ENCODE measurements at places on chromosomes 7 and 10.

DNA sequence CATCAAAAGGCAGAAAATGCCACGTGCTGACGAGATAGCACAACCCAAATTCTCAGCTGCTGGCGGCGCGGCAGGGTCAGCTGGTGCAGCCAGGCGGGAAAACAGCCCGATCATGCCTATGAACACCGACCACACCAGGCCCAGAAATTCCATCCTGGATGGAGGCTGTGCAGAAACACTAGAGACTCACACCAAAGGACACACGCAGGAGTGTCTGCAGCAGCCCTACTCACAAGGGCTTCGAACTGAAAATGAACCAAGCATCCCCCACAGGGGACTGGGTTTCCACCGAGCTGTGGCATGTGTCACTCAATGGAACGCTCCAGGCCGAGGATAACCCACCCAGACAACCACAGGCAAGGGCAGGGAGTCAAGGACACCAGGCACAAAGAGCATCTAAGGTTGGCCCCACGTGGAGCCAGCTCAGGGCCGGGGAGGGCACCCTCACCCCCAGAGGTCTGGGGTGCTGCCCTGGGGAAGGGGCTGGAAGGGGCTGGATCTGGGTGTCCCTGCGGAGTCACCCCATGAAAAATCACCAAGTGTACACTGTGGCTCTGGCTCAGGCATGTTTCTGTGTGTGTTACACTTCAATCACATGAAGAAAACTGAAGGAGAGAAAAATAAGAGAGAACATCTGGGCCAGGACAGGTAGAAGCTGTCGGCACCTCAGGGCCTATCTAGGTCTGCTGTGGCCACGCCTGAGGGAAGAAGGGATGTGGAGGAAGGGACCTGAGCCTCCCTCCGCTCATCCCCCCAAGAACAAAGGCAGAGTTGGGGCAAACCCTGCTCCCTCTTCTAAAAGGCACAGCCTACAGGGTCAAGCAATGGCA lies 33.0 kb downstream of the RASGEF1A start:
- no peak for DNase-seq

- no peak for DNase-seq
Observed at GRCh38 chr7:88344956-88345832, 38.5 kb upstream of the STEAP4 start.

- DNase-seq, result no peak
Observed at GRCh38 chr10:119817991-119818888, 54.4 kb downstream of the MCMBP start.

GRCh38 chr10:60905580-60905979 lies 38.4 kb downstream of the RHOBTB1 start:
- no peak for DNase-seq

DNA sequence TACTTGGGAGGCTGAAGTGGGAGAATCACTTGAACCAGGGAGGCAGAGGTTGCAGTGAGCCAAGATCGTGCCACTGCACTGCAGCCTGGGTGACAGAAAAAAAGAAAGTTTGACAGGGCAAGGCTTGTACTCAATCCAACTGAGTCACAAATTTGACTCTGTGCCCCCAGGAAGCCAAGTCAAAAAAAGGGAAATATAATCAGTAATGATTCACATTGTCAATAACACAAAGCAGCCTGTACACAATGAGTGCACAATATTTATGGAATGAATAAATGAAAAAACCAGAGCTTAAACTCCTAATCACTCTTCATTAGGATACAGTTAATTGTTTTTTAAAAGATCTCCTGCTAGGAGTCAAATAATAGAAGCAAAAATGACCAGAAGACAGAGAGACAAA lies 6.4 kb downstream of the NAPEPLD start:
- no peak for DNase-seq

DNA sequence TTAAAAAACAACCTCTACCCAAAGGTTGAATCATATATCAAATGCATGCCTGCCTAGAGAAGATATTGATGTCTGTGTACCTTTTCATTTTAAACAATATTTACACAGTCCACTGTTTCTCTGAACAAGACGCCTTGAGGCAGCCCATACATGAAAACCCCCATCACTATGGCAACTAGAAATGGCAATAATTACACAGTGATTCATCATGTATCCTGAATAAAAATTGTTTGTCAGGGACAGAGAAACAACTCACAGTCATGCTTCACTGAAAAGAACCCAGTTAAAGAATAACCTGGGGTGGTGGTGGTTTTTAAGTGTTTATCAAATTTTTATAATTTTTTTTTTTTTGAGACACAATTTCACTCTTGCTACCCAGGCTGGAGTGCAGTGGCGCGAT lies 19.7 kb downstream of the DNAJC12 start:
- peak; percentile 68 for DNase-seq

GRCh38 chr10:132560241-132560731 lies 22.7 kb downstream of the INPP5A start:
- DNase-seq, result no peak

- no peak for DNase-seq
Observed at GRCh38 chr7:106045139-106045538, 67.0 kb downstream of the SYPL1 start.

GRCh38 chr10:100287756-100288155 lies 1.3 kb upstream of the BLOC1S2 start:
- DNase-seq, result no peak

DNA sequence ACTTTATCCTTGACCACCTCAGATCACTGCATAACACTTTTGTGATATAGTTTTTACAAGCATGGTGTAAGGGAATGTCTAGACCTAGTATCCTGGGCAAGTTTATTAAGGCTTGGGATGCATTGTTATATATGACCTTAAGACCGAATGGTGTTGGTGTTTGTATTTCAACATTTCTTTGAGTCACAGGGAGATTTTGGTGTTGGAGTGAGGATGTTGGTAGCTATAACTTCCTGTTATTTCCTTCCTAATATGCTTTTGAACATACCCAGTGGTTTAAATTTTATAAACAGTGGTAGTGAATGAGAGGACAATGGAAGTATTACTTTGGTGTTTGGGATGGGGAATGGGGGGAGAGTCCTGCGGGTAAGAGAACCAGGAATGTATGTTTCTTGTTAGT lies 2.6 kb downstream of the EXOC4 start:
- no peak for DNase-seq

DNA sequence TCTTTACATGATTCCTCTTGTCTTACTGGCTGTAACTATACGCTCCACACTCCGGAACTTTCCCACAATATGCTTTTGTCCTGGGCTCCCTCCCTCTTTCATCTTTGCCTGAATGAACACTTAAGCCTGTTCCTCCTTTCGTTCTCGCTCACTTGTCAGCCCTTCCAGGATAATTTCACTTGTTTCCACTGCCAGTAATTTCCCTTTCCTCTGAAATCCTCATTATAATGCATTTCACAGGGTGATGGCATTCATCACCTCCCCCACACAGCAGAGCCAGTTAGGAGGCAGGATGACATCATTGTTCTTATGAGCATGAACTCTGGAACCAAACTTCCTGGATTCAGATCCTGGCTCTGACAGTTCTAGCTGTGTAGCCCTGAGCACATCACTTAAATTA lies 372.6 kb downstream of the GPR158 start:
- no peak for DNase-seq

DNA sequence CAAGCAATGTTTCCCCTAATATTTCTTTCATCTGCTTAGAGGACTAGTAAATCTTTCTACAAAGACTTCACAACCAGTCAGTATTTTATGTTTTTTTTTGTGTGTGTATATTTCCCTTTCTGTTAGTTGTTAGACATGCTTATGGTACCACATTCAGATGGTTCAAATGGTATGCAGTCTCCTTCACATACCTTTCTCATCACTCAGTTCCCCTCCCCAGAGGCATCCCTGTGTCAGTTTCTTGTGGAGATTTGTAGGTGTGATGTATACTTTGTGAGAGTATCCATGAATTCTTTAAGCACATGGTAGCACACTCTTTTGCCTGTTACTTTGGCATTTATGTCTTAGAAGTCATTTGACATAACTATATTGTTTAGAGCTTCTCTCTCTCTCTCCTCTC lies 4.4 kb downstream of the ZNF485 start:
- DNase-seq, result no peak

DNA sequence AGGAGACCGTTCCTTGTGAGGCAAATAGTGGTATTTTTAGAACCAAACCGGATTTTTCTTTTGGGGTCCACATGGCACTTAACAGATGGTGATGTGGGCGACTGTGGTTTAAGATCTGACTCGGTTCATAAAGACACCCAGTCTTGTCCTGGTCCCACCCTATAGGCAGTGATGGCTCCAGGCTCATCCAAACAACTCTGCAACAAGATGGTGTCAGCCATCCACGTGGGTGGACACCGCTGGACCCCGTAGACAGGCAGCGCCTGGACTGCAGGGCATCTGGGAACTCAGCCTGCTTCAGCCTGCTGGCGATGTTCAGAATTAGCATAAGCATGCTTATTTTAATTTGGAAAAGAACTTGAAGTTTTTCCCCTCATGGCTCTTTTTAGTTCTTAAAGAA lies 258.4 kb upstream of the FZD1 start:
- DNase-seq, result no peak

GRCh38 chr10:15091418-15091817 lies 2.8 kb upstream of the ACBD7 start:
- no peak for DNase-seq

DNA sequence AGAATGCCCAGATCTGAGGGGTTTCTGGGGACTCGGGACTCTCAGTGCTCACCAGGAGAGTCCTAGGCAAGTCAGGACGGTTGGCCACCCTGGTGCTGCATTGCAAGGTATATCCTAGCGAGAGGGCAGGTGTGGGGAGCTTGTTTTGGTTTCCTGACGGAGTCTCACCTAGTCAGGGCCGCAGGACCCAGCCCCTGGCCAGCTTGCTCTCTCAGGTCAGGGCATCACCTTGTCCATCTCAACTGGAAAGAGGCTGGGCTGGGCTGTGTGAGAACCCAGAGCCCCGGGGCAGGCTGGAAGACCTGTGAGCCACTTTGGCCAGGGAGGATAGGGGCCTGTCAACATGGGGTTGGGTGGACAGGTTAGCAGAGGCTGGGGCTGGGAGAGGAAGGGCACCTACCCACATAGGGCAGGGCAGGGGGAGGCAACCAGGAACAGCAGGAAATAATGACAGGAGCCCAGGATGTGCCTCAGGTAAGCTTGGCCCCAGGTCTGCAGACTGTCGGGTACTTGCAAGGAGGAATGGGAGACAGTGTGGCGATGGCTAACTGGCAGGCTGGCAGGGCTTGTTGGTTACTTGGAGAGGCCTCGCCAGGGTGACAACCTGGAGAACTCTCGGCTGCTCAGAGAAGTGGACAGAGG lies 31.5 kb downstream of the DNAJB12 start:
- no peak for DNase-seq

- no peak for DNase-seq
Observed at GRCh38 chr7:81676105-81676811, 93.6 kb downstream of the HGF start.

GRCh38 chr10:47425813-47426419 lies 41.8 kb upstream of the ZNF488 start:
- no peak for DNase-seq
